ENCODE measurements at places on chromosomes 2 and 18. TPM values are rescaled to one million over a fixed set of nuclear protein-coding genes. Genes with fewer than 3 reads are reported as not detected.

GRCh38 chr18:28485918-28486317 lies 309.0 kb upstream of the CDH2 start:
- H3K27me3 ChIP-seq, result no peaks in the 10 kb centered on the region
- no peak overlapping the region for H3K4me3 ChIP-seq
- no peak for DNase-seq
- H3K27ac ChIP-seq, result no peak overlapping the region

DNA sequence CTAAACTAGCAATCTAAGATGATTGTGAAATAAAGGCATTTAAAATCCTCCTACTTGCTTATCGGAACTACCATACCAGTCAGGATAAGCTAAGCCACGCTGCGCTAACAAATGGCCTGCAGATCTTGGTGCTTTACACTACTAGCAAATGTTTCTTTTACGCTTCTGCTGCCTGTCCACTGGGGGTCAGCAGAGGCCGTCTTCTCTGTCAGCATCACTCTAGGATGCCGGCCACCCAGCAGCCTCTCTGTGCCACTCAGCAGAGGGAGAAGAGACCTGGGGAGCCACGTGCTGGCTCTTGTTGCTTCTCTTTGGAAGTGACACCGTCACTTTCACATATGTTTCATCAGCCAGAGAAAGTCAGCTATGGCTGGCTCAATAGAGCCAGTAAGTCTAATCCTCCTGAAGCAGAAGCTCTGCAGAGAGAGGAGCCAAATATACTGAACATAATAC lies 36.6 kb downstream of the COPS8 start:
- H3K27me3 ChIP-seq, result no peaks in the 10 kb centered on the region
- H3K27ac ChIP-seq, result no peak overlapping the region
- no peaks in the 10 kb centered on the region for H3K4me1 ChIP-seq

GRCh38 chr2:58788402-58788801 lies 547.3 kb upstream of the FANCL start:
- H3K36me3 ChIP-seq, result no peaks in the 10 kb centered on the region
- H3K4me3 ChIP-seq, result no peak overlapping the region
- H3K4me1 ChIP-seq, result no peaks in the 10 kb centered on the region
- H3K27ac ChIP-seq, result no peak overlapping the region

DNA sequence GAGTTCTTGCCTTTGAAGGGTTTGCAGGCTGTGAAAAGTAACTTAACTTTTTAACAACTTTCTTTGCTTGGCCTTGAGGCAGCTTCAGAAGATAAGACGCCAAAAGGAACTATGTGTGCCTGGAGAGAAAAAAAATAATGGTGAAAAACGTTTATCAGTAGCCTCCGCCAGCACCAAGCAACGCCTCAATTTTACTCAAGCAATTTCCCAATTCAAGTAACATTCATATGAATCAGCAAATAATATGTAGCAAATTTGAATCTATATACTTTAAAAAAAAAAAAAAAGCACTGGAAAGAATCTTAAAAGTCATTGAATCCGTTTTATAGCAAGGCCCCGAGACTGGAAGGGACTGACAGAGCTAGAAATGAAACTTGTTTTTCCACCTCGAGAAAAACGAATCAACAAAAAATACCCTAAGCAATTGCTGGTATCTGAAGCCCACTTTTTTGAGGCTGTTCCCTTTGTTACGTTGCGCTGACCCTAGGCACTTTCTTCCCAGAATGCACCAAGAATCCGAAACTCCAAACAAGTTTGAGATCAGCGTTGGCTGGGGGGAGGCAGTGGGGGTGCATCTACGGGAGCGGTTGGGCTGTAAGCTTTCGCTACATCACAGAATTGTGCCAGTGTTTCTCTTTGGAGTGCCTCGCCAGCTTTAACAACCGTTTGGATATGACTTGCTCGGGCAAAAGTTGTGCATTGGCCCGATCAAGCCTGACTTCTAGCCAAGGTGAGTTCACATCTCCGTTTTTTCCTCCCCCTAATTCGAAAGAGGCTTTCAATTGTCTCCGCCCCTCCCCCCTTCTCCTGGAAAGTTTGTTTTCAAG lies 2.7 kb upstream of the TGIF1 start:
- no peaks in the 10 kb centered on the region for H3K27me3 ChIP-seq
- H3K4me3 ChIP-seq, result peak overlapping the region; percentile 65
- no peaks in the 10 kb centered on the region for H3K36me3 ChIP-seq
- peaks cover 17% of the 10 kb centered on the region for H3K4me1 ChIP-seq

- no peaks in the 10 kb centered on the region for H3K27me3 ChIP-seq
- H3K4me3 ChIP-seq, result no peak overlapping the region
- no peak for DNase-seq
- H3K4me1 ChIP-seq, result peaks cover 7% of the 10 kb centered on the region
- no peak overlapping the region for H3K27ac ChIP-seq
These were observed 97.7 kb downstream of the CAPN13 start for GRCh38 chr2:30709516-30709915.

DNA sequence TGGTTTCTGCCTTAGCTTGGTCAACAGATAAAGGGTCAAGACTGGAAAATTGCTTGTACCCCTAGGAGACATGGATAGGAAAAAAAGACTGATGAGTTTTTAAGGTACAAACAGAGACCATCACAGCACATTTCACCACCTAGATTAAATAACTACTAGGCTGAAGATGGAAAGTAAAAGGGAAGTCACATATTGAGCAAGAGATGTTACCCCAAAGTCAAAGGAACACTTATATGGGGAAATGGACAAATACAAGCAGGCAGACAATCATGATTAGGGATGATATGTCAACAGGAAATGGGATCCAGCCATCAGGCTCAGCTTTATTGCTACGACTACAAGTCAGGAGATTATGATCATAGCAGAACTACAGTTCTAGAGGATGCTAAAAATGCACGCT lies 1643.1 kb upstream of the CELF4 start:
- H3K27ac ChIP-seq, result no peak overlapping the region
- no peak overlapping the region for H3K4me3 ChIP-seq
- DNase-seq, result no peak
- H3K27me3 ChIP-seq, result no peaks in the 10 kb centered on the region
- no peaks in the 10 kb centered on the region for H3K4me1 ChIP-seq
- H3K36me3 ChIP-seq, result no peaks in the 10 kb centered on the region

DNA sequence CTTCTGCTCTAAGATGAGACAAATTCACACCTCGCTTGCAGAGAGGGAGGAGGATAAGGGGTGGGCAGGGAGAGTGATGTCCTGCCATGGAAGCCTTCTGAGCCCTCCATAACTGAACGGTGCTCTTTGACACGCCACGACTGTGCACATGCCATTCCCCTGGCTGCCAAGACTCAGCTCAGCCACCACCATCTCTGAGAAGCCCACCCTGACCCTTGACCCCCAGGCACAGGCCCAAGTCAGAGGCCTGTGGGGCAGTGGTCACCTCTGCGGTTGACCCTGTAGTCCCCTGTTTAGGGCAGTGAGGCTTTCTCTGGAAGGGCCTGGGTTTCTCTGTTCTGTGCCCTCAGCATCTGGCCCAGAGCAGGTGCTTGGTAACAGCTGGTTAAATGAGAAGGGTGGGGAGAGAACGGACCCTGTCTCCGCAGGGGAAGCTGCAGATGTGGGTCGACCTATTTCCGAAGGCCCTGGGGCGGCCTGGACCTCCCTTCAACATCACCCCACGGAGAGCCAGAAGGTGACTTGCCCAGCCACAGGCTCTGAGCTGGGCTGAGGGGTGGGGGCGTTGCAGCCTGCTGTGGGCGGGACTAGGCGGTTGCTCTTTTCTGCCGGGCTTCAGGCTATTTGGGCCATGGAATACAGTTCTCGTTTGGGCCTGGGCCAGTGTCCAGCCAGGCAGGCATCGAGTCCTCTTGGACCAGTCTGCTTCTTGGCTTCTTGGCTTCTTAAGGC lies 215.1 kb downstream of the DYSF start:
- H3K36me3 ChIP-seq, result no peaks in the 10 kb centered on the region
- no peaks in the 10 kb centered on the region for H3K4me1 ChIP-seq
- peak; percentile 13 for DNase-seq
- H3K27ac ChIP-seq, result no peak overlapping the region

DNA sequence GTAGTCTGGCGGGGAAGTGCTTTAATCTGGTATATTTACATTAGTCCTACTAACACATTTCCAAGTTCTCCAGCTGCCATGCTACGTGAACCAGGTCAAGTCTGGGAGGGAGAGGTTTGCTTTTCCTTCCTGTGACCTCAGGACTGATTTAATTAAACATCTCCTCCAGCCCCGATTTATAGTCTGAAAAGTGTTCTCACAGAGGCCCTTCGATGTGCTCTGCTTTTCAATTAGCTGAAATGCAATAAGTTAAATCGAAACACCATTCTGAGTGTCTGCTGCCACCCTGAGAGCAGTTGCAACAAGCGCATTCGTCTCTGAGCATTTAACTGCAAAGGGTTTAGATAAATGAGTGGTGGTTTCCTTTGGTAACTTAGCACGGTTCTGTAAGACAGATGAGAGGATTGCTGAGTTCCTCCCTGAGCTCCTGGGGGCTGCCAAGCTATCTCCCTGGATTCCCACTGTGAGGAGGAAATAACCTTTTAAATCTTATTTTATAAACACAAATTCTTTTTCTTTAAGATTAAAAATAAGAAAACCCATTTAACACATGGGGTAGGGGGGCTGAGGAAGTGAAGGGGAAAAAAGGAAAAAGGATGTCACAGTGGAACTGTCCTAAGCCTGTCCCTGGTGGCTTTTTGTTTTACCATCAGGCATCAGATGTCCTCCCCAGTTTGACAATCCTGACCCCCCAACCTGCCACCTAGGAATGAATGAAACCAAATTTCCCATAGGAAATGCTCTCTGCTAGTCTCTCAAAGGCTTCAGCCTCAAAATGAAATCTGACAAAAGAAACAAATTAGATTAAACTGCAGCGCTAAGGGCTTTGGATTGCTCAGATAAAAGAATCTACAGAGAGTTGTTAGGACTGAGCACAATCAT lies 56.5 kb upstream of the CREB1 start:
- no peaks in the 10 kb centered on the region for H3K4me1 ChIP-seq
- H3K27ac ChIP-seq, result peak overlapping the region; percentile 69
- H3K27me3 ChIP-seq, result no peaks in the 10 kb centered on the region

- H3K4me3 ChIP-seq, result no peak overlapping the region
- no peaks in the 10 kb centered on the region for H3K4me1 ChIP-seq
- no peaks in the 10 kb centered on the region for H3K36me3 ChIP-seq
- no peak for DNase-seq
- H3K27ac ChIP-seq, result no peak overlapping the region
These were observed 57.0 kb upstream of the SCN1A start for GRCh38 chr2:166184789-166185188.

GRCh38 chr2:43220229-43220751 lies 6.1 kb downstream of the ZFP36L2 start:
- H3K4me3 ChIP-seq, result peak overlapping the region; percentile 35
- H3K36me3 ChIP-seq, result peaks cover 6% of the 10 kb centered on the region
- peak overlapping the region; percentile 99 for H3K27ac ChIP-seq
- DNase-seq, result no peak
- H3K4me1 ChIP-seq, result peaks cover 74% of the 10 kb centered on the region

DNA sequence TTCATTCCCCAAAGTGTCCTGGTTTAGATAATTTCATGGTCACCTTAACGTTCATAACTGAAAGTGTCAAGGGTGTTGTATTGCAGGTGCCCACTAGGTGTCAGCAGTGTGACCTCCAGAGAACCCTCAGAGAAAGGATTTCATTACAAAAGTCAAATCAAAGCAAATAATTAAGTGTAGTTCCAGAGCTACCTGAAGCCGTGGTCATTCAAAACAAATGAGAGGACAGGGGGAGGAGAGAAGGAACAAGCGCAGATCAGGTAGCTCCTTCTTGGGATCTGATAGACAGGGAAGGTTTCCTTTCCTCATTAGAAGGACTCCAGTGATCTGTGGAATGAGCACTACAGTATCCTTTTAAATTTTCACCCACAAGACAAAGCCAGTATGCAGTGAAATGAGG lies at the start of gene SLC9A4:
Gene SLC9A4, plus strand, starts transcription at position 207 of the 400 bp plus-strand sequence. CDS start 534 bp downstream, outside the sequence.
- no peaks in the 10 kb centered on the region for H3K4me1 ChIP-seq
- H3K27ac ChIP-seq, result no peak within 1 kb of the TSS
- no peak within 1 kb of the TSS for H3K4me3 ChIP-seq
- H3K27me3 ChIP-seq, result no peaks in the 10 kb centered on the region

GRCh38 chr2:69202327-69202726 lies 184.7 kb downstream of the GFPT1 start:
- no peaks in the 10 kb centered on the region for H3K36me3 ChIP-seq
- no peak overlapping the region for H3K27ac ChIP-seq
- DNase-seq, result no peak
- H3K4me3 ChIP-seq, result no peak overlapping the region

DNA sequence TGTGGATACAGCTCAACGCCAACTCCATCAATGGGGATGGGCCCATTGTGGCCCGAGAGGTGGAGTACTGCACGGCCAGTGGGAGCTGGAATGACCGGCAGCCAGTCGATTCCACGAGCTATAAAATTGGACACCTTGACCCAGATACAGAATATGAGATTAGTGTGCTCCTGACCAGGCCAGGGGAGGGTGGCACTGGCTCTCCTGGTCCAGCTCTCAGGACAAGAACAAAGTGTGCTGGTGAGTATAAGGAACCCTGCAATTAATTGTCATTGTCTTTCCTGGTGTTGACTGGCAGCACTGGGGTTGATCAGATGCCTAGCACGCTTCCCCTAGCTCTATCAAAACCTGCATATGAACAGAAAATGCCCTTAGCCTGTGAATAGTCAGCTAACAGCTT lies 388.1 kb downstream of the PTPRM start:
- DNase-seq, result no peak
- no peak overlapping the region for H3K4me3 ChIP-seq
- no peak overlapping the region for H3K27ac ChIP-seq
- peaks cover 17% of the 10 kb centered on the region for H3K4me1 ChIP-seq
- H3K36me3 ChIP-seq, result no peaks in the 10 kb centered on the region

GRCh38 chr2:42286268-42286946 lies 74.6 kb downstream of the COX7A2L start:
- H3K4me3 ChIP-seq, result no peak overlapping the region
- no peak overlapping the region for H3K27ac ChIP-seq
- DNase-seq, result no peak
- peaks cover 28% of the 10 kb centered on the region for H3K36me3 ChIP-seq
- H3K4me1 ChIP-seq, result no peaks in the 10 kb centered on the region

DNA sequence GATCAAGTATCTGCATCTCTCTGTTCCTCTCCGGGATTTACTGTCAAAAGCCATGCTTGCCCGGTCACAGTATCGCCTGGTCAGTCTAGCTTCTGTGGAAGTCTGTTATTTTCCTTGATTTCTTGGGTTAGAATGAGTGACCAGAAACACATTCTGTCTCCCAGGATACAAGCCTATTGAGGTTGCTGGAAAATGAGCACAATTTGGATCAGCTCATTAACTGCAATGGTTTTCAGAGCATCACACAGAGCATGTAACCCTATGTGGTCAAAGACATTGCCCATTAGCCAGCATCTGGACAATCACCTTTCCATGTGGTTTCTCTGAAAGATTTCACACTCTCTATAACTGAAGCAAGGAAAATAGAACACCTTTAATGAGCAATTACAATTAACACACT lies 124.2 kb upstream of the FAM98A start:
- no peaks in the 10 kb centered on the region for H3K36me3 ChIP-seq
- H3K4me3 ChIP-seq, result no peak overlapping the region
- no peaks in the 10 kb centered on the region for H3K4me1 ChIP-seq
- DNase-seq, result no peak

ALPG gene
- 2.3 TPM for total RNA-seq

AMER3 gene
- total RNA-seq, result not detected

IL37 gene
- not detected for total RNA-seq

SRSF7 gene
- total RNA-seq, result 119 TPM

CLEC4F gene
- total RNA-seq, result 0.57 TPM

GNLY gene
- total RNA-seq, result 12.2 TPM

KANSL1L gene
- 30.4 TPM for total RNA-seq

Data from upper lobe of left lung (tissue), 6 donors.